Activated T-cell treated with anti-CD3 and anti-CD28 coated beads, Interleukin-2, amount 50 U/mL, for 72 hours (primary cell): ENCODE measurements at places on chromosomes 4 and X. TPM values are rescaled to one million over a fixed set of nuclear protein-coding genes. Genes with fewer than 3 reads are reported as not detected.

Gene ERCC6L
- total RNA-seq = 6.5 TPM

Gene SMARCA1
- 0.44 TPM for total RNA-seq

Gene GDPD2
- total RNA-seq = 0.12 TPM

Gene MAGEA2
- not detected for total RNA-seq

Gene RAB40AL
- total RNA-seq = 0.24 TPM

Gene CXCL8
- total RNA-seq = 0.94 TPM

Gene C4orf50
- 0.95 TPM for total RNA-seq

Gene PDCL2
- total RNA-seq = not detected

Gene RAP2C
- 52.0 TPM for total RNA-seq

Gene TBC1D8B
- total RNA-seq = 0.79 TPM

Gene GC
- total RNA-seq = not detected

Gene CSAG2
- total RNA-seq = not detected

Gene CT45A2
- not detected for total RNA-seq

Gene SYP
- 8.7 TPM for total RNA-seq

Gene SAGE1
- total RNA-seq = not detected

Gene MAGEC1
- not detected for total RNA-seq

Gene ZNF630
- total RNA-seq = 3.4 TPM
